ENCODE measurements at places on chromosomes 3 and 15. TPM values are rescaled to one million over a fixed set of nuclear protein-coding genes. Genes with fewer than 3 reads are reported as not detected.

Gene PLSCR4
- total RNA-seq = not detected

- ATAC-seq = no peak
Observed at GRCh38 chr3:180274536-180274935, 237.8 kb upstream of the PEX5L start.

DNA sequence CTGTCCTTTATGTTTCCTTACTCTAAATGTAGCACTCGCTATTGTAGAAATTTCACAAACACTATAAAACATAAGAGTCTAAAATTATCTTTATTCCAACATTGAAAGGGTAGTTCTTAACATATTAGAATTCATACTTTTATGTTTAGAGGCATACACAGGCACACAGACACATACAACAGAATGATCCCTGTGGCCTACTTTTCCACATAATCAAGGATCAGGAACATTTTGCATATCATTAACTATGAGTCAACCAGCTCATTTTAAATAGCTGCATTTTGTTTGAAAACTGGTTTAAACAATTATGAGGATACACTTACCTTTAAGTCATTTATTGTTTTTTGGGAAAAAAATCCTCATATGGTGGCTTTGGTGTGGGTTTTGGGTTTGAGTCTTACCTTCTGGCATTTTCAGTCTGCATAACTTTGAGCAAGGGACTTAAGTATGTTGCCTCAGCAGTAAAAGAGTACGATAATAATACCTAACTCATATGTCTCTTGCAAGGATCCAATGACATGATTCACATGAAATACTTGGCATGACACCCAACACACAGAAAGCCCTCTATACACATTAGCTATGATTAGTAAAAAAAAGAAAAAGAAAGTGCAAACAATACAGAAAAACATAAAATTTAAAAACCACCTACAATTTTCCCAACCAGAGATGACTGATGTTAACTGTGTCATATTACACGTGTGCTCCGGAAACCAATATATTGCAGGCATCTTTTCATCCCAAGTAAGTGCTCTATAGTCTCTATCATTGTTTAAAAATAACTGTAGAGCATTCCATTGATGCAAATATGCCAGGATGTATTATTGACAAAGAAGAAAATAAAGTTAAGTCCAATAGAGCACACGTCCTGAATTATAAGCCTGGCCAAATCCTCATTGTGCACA is 213.1 kb upstream of the ADAMTS9 start:
- ATAC-seq = no peak

- no peak for ATAC-seq
Observed at GRCh38 chr3:5128849-5129248, 6.8 kb downstream of the ARL8B start.

All from activated T-helper 17 cell treated with anti-CD3 and anti-CD28 coated beads, Interleukin-2, amount 50 U/mL, for 72 hours (primary cell).